ENCODE measurements at places on chromosomes 4 and X. TPM values are rescaled to one million over a fixed set of nuclear protein-coding genes. Genes with fewer than 3 reads are reported as not detected.

DNA sequence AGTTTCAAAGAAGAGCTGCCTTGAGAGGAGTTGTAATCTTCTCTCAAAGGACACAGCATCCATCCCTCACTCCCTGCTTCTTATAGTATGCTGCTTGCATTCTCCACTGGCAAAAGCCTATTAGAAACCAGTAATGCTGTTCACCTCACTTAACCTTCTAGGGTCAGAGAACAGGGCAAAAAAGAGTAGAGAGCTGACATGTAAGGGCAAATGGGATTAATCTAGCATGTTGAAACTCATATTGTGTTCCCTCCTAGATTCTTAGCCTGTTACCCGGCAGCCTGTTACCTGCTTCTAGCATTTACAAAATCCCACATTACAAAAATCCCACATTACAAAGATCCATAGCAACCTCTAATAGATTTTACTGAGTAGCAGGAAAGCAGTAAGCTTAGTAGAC is 244.7 kb downstream of the SLC7A11 start:
- no peak overlapping the region for H3K4me3 ChIP-seq
- H3K4me1 ChIP-seq = no peaks in the 10 kb centered on the region
- H3K36me3 ChIP-seq = no peaks in the 10 kb centered on the region
- no peak overlapping the region for H3K27ac ChIP-seq

- DNase-seq = no peak
- no peaks in the 10 kb centered on the region for H3K27me3 ChIP-seq
- H3K36me3 ChIP-seq = no peaks in the 10 kb centered on the region
- peak overlapping the region; percentile 5 for H3K27ac ChIP-seq
Measured at GRCh38 chr4:76028350-76028765, 5.1 kb upstream of the CXCL10 start.

DNA sequence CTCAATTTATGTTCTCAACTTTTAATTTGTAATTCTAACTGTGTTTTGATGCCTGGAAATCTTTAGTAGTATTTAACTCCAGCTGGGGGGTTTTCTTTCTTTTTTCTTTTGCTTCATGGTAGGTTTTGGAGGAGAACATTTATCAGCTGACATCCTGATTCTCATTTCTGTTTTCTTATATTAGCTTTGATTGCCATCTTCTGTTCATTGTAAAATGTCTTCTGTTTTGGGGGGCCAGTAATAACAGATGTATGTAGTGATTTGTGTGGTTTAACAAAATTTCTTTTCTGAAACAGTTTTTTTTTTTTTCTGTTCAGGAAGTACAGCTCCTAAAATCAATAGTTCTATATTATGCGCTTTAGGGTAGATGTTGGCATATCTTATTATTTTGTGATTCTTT is 182.2 kb downstream of the GABRB1 start:
- no peak overlapping the region for H3K4me3 ChIP-seq
- no peaks in the 10 kb centered on the region for H3K27me3 ChIP-seq
- no peak overlapping the region for H3K27ac ChIP-seq
- no peaks in the 10 kb centered on the region for H3K36me3 ChIP-seq
- no peak for DNase-seq

DNA sequence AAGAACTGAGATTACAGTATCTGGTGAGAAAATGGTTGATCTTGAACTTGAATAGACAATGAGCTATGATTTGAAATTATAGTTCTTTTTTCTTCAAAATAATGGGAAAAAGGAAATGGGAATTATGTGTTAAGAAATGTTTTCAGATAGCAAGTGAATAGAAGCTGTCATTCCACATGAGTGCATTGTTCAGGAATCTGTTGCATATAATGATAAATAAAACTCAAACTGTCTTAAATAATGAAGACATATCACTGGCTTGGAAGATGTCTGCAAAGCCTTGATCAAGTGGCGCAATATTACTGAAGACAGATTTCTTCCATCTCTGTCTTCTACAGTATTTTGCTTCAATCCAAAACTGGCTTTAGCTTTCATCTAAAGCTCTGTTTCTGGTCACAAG is 479.3 kb upstream of the ZFP42 start:
- H3K36me3 ChIP-seq = no peaks in the 10 kb centered on the region
- no peak overlapping the region for H3K4me3 ChIP-seq
- H3K27ac ChIP-seq = no peak overlapping the region

DNA sequence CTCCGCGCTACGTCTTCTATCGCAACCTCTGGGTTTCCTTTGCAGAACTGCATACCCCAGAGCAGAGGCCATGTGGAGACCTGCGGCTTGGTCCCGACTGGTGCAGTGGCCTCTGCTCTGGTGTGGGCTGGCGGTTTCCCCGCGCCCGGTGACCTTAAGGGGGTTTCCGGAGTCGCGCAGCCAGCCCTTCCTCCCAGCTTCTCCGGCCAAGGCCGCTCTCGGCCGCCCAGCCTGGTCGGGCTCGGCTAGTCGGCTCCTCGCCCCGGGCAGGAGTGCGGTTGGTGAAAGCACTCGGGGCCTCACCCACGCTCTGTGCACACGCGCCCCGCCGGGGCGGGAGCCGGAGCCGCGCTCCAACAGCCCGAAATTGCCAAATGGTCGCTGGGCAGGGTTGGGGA is 84.9 kb downstream of the BCOR start:
- DNase-seq = peak; percentile 46
- peak overlapping the region; percentile 96 for H3K27ac ChIP-seq
- peak overlapping the region; percentile 68 for H3K4me3 ChIP-seq
- H3K4me1 ChIP-seq = peaks cover 29% of the 10 kb centered on the region
- H3K36me3 ChIP-seq = no peaks in the 10 kb centered on the region

NPNT gene
- 2.9 TPM for total RNA-seq

PNMA6A gene
- 1.4 TPM for total RNA-seq

Data from left ventricle myocardium inferior (tissue), 1 donor.